Activated CD4-positive, CD25-positive, alpha-beta regulatory T cell (primary cell): ENCODE measurements at places on chromosomes 5 and 9.

DNA sequence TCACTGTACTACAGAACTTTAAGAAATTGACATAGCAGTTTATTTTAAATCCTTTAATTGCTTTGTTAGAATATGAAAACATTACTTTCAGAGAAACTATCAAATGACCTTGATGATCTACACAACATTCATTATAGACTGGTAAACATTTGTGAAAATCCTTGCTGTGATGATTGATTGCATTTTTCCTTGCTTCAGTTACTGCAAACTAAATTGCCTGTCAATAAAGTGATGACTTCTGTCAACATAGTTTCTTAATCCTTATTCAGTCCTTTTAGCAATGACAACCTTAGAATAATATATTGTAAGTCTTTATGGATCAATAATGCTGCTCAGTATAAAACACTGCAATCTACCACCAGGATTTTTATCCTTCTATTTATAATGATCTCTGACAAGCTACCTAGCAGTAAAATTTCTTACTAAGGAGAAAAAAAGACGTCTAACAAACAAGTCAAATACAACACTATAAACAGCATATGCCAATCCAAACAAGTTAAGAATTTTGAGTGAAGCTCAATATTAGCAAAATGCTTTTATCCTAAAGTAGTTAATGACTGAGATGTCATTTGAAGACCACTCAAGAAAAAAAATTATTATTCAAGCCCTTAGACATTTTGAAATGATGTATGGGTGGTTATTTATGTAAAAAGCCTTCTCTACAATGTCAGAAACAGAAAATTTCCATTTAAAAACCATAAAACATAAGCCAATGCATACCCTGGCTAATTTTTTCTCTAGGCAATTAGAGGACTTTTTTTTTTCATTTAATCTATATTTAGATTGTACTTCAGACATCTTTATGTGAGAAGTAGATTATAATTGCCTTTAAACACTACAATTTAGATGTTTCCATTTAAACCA is 105.5 kb downstream of the FBXL17 start:
- no peak for DNase-seq

DNA sequence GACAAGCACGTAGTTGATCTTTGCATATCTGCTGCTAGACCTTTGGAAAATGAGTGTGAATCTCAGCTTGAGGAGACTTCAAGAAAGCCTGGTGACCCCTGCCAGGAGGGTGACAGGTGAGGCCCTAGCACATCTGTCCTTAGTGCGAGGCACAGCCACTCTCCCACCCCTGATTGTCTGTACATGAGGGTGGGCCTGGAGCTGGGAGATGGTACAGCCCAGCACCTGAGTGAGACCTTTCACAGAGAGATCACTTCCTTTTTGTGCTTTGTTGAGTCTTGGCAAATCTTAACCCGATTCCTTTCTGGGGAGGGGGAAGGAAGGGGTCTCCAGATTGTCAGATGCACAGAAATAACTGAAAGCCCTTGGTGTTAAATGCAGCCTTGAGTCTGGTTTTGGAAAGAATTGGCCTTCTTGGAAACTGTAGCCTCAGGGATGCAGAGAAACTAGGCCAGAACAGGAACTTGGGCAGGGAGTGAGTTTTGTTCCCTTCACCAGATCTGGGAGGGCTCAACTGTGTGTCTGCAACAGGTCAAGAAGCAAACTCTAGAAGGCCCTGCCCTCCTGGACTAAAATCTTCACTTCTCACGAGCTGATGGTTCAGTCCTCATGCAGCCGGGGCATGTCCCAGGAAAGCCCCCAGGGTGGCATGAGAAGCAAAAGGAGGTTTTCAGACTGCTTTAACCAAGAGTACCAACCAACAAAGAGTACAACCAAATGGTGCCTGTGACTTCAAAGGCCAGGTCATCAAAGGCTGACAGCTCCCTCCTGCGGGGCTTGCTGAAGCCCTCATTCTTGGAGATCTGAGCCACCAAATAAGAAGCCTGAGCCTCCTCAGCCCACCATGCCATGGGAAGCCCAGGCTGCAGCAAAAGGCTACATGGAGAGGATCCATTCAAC is 20.8 kb upstream of the SEMA4D start:
- no peak for DNase-seq

- no peak for DNase-seq
Observed at GRCh38 chr9:116152390-116152789, 1.2 kb upstream of the PAPPA start.

DNA sequence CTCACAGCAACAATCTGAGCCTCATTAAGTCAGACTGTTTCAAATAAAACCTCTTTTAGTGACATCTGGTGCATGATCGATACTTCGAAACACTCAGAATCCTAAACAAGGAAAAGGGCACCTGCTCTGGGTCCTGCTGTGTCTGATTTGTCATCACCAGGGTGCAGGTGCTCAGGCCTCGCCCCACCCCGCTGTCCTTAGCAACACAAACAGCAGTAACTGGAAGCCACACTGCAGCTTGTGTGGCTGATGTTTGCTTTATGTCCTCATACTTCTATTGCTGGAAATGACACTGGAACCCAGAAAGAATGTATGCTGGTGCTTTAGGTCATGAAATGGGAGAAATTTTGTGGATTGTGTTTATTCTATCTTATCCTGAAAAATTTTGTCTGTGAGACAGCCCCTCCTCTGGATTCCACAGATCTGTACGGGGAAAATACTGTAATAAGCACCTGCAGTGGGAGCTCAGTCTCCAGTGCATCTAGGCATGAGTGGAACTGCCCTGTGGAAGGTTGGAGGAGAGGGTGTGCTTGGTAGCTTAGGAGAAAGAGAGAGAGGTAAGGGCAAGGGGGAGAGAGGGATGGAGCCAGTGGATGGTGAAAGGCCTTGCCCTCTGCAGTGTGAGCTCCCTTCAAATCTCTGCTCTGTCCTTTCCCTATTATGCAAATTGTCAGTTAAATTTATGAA is 284.2 kb downstream of the SMARCA2 start:
- DNase-seq: no peak

DNA sequence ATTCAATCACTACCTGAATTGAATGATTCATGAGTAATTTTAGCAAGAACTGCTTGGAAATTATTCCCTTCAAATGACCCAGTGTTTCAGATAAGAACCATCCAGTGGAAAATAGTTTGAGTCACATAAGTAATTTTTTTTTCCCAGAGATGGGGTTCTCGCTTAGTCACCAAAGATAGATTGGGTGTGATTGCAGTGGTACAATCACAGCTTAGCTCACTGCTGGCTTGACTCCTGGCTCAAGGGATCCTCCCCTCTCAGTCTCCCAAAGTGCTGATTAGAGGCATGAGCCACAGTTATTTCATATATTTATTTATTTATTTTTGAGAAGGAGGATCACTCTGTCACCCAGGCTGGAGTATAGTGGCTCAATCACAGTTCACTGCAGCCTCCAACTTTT is 574.5 kb upstream of the ARRDC3 start:
- no peak for DNase-seq
